ENCODE measurements at places on chromosomes 7 and 10. TPM values are rescaled to one million over a fixed set of nuclear protein-coding genes. Genes with fewer than 3 reads are reported as not detected.

DNA sequence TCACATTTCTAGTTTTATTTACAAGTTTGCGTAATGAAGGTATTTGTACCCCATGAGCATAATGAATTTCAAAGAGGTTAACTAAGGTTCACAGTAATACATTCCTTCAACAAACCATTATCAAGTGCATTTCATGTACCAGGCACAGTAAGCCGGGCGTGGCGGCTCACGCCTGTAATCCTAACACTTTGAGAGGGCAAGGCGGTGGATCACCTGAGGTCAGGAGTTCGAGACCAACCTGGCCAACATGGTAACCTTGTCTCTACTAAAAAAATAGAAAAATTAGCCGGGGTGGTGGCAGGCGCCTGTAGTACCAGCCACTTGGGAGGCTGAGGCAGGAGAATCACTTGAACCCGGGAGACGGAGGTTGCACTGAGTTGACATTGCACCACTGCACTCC is 4.3 kb upstream of the EIF3A start:
- no peaks in the 10 kb centered on the region for H3K36me3 ChIP-seq
- no peak overlapping the region for H3K27ac ChIP-seq
- no peak overlapping the region for H3K4me3 ChIP-seq
- no peaks in the 10 kb centered on the region for H3K27me3 ChIP-seq

- no peaks in the 10 kb centered on the region for H3K27me3 ChIP-seq
- no peaks in the 10 kb centered on the region for H3K36me3 ChIP-seq
- H3K27ac ChIP-seq = no peak overlapping the region
- no peaks in the 10 kb centered on the region for H3K4me1 ChIP-seq
Measured at GRCh38 chr7:22586786-22587140, 86.8 kb upstream of the STEAP1B start.

KIAA1217 gene
- total RNA-seq = not detected

DNA sequence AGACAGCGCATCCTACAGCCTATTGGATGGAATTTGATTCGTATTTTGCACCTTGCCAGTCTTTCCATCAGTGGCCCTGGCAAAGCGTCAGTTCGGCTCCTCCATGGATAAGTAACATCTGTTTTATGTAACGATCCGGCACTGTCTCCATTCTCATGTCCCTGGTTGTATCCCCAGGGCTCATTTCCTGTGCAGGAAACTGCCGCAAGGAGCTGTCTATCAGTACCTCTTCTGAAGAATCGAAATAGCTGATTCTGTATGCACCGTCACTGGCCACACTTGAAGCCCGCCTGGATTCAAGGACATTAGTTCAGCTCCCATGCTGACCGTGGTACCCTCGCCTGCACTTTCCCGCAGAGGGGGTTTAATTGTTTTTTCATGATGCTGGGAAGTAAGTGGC is 53.1 kb upstream of the NPS start:
- no peak for DNase-seq
- no peaks in the 10 kb centered on the region for H3K4me1 ChIP-seq
- H3K27me3 ChIP-seq = no peaks in the 10 kb centered on the region
- H3K27ac ChIP-seq = no peak overlapping the region

GRCh38 chr7:119664601-119665000 is 608.4 kb upstream of the KCND2 start:
- no peaks in the 10 kb centered on the region for H3K36me3 ChIP-seq
- DNase-seq = no peak
- no peak overlapping the region for H3K4me3 ChIP-seq
- no peak overlapping the region for H3K27ac ChIP-seq
- no peaks in the 10 kb centered on the region for H3K27me3 ChIP-seq

GRCh38 chr10:107984581-107984980 is 820.1 kb upstream of the SORCS1 start:
- no peaks in the 10 kb centered on the region for H3K36me3 ChIP-seq
- no peak overlapping the region for H3K4me3 ChIP-seq
- no peaks in the 10 kb centered on the region for H3K27me3 ChIP-seq
- no peak overlapping the region for H3K27ac ChIP-seq
- no peak for DNase-seq

DNA sequence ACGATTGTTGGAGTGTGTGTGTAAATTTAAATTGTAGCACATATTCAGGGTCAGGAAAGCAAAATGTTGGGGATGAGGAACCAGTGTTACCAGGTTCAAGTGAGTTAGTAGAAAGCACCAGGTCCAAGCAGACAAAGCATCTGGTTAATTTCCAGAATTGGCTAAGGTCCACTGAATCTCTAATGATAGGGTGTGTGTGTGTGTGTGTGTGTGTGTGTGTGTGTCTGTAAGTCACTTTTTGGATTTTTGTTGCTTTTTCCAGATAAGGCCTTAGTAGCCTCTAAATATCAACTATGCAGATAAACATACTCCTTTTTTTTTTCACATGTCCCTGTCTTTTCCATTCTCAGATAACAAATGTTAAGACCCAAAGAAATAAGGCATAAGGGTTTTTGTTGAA is 36.6 kb upstream of the FMC1 start:
- H3K4me3 ChIP-seq = no peak overlapping the region
- no peak overlapping the region for H3K27ac ChIP-seq
- H3K36me3 ChIP-seq = no peaks in the 10 kb centered on the region
- H3K4me1 ChIP-seq = no peaks in the 10 kb centered on the region
- H3K27me3 ChIP-seq = no peaks in the 10 kb centered on the region
- DNase-seq = no peak

DNA sequence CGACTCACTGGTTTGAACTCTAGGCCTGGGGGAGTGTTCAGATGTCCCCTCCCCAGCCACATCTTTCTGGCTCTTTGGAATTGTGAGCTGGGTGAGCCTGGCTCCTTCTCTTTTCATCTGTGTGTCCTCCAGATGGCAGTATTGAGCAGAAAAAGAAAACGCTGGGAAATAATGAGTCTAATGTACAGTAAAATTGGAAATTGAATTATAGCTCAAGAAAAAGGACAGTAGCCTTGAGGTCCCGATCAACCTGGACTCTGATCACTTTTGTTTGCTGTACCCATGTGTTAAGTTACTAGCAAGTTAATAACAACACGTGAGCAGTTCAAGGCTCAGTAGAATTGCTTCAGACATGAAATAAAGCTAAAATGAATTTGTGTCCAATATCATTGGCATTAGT is 77.9 kb downstream of the SNX10 start:
- H3K4me1 ChIP-seq = peaks cover 8% of the 10 kb centered on the region
- DNase-seq = peak; percentile 61
- no peaks in the 10 kb centered on the region for H3K36me3 ChIP-seq
- no peaks in the 10 kb centered on the region for H3K27me3 ChIP-seq
- no peak overlapping the region for H3K27ac ChIP-seq

DNA sequence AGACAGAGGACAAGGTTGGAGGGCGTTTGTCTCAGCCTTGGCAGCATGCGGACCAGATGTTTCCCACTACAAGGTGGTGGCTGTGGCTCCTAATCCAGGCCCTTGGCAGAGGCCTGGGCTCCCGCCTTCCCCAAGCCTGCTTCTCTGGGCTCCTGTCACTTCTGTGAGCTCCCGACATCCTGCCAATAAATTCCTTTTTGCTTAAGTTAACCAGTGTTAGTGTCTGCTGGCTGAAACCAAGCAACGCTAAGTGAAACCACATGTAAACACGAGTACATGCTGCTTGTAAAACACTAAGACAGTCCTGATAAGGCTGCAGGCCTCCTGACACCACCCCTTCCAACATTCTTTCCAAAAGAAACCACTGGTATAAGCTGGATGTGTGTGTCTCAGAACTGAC is 263.6 kb upstream of the ZMIZ1 start:
- H3K27ac ChIP-seq = no peak overlapping the region
- no peak for DNase-seq
- no peak overlapping the region for H3K4me3 ChIP-seq
- no peaks in the 10 kb centered on the region for H3K4me1 ChIP-seq

DNA sequence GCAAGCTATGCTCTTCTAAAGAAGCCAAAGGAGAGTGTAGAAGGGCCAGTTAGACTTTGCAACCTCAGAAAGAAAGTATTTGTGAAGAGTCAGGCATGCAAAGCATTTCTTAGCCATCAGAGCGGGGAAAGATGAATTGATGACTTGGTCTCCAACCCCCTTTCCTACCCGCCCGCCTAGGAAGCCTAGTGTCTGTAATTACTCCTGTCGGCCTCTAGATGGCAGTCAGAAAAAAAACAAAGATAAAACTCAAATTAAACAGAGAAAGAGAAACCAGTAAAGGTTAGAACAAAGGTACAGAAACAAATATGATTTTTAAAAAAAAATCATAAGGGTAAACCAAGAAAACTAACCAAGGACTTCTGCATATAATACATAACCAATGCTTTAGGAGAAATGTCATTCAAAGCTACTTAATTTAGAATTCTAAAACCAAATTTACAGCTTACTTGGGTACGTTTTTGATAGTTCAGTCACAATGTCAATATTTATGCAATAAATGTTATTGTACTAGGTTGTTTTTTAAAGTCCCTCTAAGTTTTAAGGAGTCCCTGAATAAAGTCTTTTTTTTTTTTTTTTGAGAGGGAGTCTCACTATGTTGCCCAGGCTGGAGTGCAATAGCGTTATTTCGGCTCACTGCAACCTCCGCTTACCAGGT is 97.6 kb downstream of the LYZL1 start:
- H3K27ac ChIP-seq = no peak overlapping the region
- H3K4me3 ChIP-seq = no peak overlapping the region
- DNase-seq = no peak
- no peaks in the 10 kb centered on the region for H3K4me1 ChIP-seq
- H3K27me3 ChIP-seq = peaks cover 3% of the 10 kb centered on the region
- H3K36me3 ChIP-seq = no peaks in the 10 kb centered on the region

PDLIM1 gene
- total RNA-seq = 11.8 TPM

EPHA1 gene
- total RNA-seq = 63.1 TPM

DNA sequence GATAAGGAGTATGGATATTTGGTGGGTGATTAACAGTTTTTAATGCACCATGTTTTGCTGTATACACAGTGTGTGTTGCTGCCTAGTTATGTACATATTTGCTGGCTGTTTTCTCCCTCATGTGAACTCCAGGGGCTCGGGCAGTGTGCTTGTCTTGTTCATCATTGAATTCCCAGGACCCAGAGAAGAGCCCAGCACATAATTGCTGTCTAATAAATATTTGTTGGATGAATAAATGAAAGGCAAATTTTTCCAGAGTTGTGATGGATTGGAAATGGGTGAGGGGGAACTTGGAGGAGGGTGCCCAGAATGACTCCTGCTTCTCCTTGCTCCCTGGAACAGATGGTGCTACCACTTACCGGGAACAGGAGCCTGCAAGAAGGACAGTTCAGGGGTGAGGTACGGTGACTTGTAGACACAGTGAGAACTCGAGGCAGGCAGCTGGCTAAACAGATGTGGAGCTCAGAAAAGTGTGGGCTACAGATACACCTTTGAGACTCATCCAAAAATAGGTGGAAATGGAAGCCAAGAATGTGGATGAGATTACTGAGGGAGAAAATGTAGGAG is 586.8 kb upstream of the MGMT start:
- H3K27ac ChIP-seq = no peak overlapping the region
- no peaks in the 10 kb centered on the region for H3K27me3 ChIP-seq
- no peaks in the 10 kb centered on the region for H3K4me1 ChIP-seq
- no peak overlapping the region for H3K4me3 ChIP-seq
- no peaks in the 10 kb centered on the region for H3K36me3 ChIP-seq

DNA sequence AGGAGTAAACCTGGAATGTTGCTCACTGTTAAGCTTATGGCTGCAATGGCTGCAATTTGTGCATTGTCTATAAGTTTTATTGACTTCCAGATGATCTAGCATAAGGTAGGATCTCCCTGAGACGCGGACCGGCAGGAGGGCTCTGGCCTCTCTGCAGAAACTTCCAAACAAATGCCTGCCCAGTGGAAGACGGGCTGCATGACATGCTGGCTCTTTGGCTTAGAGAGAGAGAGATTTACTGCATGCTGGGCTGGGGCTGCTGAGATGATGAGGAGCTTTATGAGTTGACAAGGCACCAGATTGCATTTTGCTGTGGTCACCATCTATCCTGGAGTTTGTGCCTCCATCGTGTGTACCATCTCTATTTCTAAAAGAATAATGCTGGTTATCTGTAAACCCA is 193.2 kb downstream of the GALNT17 start:
- H3K4me1 ChIP-seq = no peaks in the 10 kb centered on the region
- no peak for DNase-seq
- no peak overlapping the region for H3K4me3 ChIP-seq
- H3K27me3 ChIP-seq = no peaks in the 10 kb centered on the region

DNA sequence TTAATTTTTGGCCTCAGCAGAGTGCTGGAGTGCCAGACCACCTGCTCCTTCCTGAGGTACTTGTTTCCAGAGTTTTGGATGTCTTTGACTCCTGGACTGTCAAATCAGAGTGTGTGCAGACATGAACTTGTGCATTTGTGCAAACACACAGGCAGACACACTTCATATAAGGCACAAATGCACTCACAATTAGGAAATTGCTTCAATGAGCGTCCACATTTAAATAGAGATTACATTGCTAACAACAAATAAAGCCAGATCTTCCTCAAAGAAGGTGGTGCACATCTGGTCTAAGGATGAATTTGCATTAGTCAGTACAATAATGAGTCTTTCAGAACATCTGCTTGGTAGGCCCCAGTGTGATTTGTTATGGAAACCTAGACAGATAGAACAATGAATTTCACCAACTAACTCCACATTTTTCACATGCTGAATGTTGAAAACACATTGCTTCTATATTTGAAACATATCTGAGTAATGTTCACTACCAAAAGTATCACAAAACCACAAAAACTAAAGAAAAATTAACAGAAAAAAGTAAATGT is 266.7 kb upstream of the INHBA start:
- no peaks in the 10 kb centered on the region for H3K36me3 ChIP-seq
- no peak for DNase-seq
- H3K27me3 ChIP-seq = no peaks in the 10 kb centered on the region
- H3K4me3 ChIP-seq = no peak overlapping the region

- H3K4me3 ChIP-seq = no peak overlapping the region
- no peaks in the 10 kb centered on the region for H3K36me3 ChIP-seq
- DNase-seq = no peak
- H3K4me1 ChIP-seq = peaks cover 7% of the 10 kb centered on the region
- H3K27me3 ChIP-seq = no peaks in the 10 kb centered on the region
Measured at GRCh38 chr7:36806891-36807290, 82.6 kb upstream of the AOAH start.

GRCh38 chr7:26182283-26182682 is 18.3 kb downstream of the HNRNPA2B1 start:
- no peak overlapping the region for H3K27ac ChIP-seq
- DNase-seq = no peak
- H3K4me3 ChIP-seq = no peak overlapping the region
- H3K4me1 ChIP-seq = peaks cover 4% of the 10 kb centered on the region
- no peaks in the 10 kb centered on the region for H3K36me3 ChIP-seq

DNA sequence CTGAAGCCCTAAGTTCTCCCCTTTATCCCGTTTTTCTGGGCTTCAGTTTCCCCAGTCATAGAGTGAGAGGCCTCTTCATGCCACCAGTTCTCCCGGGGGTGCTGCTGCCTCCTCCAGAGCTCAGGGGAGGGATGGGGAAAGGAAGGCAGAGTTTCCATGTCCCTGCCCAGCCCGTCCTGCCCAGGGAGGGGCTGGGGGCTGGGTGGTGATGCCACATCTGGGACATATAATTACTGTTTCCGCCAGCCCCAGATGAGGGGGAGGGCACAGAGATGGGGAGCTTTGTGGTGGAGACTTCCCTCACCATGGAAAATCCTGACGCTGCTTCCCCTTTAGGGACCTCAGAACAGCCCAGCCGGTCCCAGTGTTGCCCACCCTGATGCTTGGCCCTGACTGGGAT is 4.1 kb downstream of the AQP1 start:
- no peak overlapping the region for H3K4me3 ChIP-seq
- no peak for DNase-seq
- H3K4me1 ChIP-seq = no peaks in the 10 kb centered on the region
- H3K27me3 ChIP-seq = no peaks in the 10 kb centered on the region
- H3K27ac ChIP-seq = no peak overlapping the region
- H3K36me3 ChIP-seq = no peaks in the 10 kb centered on the region
